Peyer's patch (tissue), 4 donors: ENCODE measurements at places on chromosomes 2 and 18.

DNA sequence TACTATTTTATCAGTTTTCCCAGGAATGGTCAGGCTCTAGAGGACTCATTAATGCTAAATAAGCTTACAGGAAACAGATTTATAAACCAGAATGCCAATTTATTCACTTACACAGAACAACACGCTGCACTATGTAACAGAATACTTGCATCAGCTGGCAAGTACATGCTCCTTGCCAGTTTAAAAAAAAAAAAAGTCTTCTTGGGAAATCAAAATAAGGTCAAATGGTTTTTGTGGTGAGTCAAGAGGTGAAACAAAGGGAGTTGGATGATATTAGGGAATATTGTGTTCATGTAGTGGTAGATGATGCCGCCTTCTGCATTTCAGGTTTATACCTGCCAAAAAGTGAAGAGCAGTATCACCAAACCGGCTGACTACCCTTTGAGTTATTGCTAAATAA is 1322.1 kb upstream of the ZEB2 start:
- no peak for DNase-seq

GRCh38 chr2:189527812-189528592 is 52.6 kb downstream of the SLC40A1 start:
- no peak for DNase-seq

DNA sequence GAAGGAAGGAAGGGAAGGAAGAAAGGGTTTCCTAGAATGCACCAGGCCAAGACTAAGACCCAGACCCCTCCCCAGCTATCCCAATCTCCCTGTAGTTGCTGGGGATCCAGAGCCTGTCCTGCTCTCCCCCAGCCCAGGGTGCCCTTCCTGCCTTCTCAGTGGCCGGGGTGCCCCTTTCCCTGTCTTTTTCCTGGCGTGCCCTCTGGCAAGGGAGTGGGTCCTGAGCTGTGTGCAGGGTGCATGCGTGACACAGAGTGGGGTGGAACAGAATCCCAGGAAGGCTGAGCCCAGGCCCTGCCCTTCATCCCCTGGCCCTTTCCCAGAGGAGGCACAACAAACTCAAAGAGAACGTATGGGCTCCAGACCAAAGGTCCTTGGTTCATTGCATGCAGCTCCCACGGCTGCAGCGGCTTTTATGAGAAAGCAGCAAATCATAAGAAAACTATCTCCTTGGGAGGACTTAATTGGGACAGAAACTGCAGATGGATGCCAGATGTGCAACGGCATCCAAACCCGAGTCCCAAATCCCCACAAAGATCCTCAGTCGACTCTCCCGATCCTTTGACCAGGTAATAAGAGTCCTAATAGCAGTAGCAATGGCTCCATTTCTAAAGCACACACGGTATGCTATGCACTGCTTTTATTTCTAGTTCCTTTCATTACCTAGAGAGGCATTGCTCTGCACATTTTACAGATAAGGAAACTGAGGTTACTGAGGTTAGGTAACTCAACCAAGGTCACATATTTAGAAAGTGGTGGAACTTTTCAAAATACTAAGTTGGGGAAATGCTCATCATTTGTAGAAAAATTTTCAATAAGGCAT is 12.7 kb upstream of the ARID5A start:
- no peak for DNase-seq

DNA sequence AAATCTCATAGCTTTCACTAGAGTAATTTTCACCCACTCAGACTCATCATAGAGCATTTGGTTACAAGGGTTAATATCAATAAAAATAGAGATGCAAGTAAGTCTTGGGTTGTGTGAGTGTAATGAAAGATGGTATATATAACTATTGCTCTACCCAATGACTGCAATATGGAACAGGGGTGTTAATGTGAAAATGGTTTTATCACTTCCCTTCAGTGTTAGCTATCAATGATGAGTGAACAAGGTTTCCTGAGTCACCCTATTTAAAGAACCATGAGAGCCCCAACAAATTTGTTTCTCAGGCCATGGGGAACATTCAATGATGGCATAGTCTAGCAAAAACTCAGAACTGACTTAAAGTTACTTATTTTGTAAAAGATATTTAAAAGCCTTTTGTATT is 1133.6 kb upstream of the ZEB2 start:
- no peak for DNase-seq

- DNase-seq = no peak
Observed at GRCh38 chr2:18506883-18507509, 53.5 kb downstream of the RDH14 start.

- no peak for DNase-seq
Observed at GRCh38 chr18:8356001-8356400, 253.2 kb upstream of the RAB12 start.

DNA sequence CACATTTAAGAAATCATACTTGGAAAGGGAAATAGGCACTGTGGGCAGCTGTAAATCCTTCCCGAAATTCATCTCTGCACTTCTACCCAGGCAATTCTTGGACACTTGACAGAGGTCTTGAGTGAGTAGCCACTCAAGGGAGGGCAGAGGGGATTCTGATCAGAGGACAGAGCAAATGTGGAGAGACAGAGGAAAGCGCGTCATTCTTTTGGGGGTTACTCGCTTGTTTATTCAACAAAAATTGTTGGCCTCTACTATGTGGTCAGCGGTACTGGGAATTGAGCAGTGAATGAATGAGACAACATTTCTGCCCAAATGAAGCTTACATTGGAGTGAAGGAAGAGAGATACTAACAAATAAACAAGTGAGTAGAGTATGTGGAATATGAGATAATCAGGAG is 41.4 kb upstream of the YES1 start:
- DNase-seq = no peak

DNA sequence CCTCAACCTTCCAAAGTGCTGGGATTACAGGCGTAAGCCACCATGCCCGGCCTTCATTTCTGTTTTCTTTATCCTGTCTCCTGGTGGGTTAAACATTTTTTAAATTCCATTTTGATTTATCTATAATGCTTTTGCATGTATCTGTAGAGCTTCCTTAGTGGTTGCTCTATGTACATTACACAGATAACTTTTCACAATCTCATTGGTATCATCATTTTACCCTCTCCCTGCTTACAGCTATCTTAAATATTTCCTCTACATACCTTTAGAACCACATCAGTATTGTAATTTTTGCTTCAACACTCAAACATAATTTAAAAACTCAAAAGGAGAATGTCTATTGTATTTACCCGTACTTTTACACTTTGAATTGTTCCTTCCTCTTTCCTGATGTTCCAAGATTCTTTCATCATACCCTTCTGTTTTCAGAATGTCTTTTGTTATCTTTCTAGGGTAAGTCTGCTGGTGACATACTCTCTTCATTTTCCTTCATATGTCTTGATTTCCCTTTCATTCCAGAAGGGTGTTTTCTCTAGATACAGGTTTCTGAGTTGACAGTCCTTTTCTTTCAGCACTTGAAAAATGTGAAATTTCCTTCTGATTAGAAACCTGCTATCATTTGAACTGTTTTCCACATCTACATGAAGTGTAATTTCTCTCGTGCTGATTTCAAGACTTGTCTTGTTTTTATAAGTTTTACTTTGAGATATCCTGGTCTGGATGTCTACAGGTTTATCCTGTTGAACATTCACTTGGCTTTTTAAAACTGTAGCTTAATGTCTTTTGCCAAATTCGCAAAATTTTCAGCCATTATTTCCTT is 21.9 kb downstream of the PPP3R1 start:
- no peak for DNase-seq

DNA sequence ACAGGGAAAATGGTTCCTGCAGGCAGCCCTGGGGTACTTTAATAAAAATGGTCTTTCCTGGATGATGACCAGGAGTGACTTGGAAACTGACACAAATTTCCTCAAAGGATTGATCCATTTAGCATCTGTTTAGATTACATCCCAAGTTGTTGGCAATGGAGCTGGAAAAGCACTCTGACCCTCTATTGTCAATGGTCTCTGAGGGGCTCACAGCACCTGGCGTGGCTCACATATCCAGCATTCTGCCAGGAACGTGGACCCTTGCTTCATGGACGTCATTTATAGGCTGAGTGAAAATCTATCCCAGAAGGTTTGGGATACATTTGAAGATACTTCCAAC is 43.8 kb downstream of the SERTAD2 start:
- DNase-seq = peak; percentile 23

- DNase-seq = no peak
Observed at GRCh38 chr2:136448986-136449780, 316.2 kb upstream of the THSD7B start.

- DNase-seq = no peak
Observed at GRCh38 chr2:141554810-141555209, 576.0 kb downstream of the LRP1B start.

GRCh38 chr2:202005272-202005887 is 28.3 kb upstream of the FZD7 start:
- peak; percentile 23 for DNase-seq

DNA sequence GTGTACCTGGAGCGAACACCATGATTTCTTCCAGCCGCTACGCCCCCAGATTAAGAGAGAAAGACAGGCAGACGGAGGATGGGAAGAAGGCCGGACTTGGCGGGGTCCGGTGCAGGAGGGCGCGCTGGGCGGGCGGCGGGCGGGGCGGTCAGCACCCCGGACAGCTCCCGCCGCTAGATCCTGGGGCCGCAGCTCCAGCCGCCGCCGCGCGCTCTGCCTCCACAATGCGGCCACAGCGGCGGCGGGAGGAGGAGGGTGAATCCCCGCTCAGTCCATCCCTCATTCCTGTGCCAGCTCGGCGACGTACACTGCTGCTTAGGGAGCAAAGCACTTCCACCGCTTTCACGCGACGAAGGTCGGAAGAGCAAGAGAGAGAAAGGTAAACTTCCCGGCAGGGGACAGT is at the start of gene AKAIN1:
AKAIN1 (minus strand) TSS at position 226 of the 403 bp plus-strand sequence; CDS start at position 22, 204 bp downstream.
- DNase-seq = no peak

DNA sequence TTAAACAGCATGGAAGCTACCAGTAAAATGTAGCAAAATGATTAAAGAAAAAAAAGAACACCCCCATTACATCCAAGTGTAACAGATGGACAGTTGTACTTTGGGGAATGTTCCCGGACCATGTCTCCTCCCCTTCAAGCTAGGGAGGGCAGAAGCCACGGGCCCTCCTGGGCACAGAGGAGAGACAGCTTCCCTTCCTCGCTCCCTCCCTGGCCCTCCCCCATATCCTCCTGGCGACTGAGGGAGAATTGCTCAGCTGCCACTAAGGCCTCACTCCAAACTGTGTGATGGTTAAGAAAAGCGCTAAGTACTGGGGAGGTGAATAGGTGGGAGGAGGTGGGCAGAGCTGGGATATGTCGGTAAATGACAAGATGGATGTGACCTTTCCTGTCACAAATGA is 358.0 kb downstream of the HRH4 start:
- no peak for DNase-seq

DNA sequence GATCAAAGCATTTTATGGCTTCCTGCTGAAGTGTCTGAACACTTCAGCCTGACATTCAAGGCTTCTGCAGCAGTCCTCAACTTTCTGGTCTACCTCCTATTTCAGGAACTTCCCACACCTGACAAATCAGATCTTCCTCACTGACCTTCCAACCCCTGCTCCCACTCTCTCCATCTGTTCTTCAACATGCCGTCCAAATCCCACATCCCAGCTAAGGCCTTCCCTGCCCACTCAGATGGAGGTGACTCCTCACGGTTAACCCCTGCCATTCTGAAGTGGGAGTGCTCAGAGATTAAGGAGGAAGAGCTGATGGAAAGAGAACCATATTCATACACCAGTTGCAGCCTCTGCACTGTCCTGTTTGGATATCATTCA is 104.8 kb downstream of the POLR1A start:
- no peak for DNase-seq

DNA sequence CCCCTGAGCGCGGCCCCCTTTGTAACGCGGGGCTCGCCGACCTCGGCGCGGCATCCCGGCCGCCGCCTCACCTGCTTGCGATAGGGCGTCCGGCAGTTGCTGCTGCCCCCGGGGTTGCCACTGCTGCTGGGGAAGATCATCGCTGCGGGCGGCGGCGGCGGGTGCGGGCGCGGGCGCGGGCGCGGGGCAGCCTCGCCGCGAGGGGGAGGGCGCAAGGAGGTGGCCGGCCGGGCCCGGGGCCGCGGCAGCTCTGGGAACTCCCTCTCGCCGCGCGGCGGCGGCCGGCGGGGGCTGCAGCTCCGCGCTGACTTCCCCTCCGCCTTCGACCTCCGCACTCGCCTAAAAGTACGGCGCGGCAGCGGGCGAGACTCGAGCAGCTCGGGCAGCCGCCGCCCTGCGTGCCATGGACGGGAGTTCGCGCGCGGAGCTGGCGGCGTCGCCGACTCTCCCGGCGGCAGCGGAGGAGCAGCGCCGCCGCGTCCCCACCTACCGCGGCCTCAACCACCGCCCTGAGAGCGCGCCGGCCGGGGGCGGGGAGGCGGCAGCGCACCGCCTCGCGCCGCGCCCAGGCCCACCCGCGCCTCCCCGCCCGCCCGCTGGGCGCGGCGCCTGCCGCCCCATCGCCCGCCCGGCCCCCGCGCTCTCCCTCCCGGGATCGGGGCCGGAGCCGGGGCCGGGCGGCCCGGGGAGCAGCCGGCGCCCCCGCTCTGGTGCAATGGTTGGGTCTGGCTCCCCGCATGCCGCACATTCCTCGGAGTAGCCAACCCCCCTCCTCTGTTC is 86.0 kb downstream of the RBMS1 start:
- DNase-seq = peak; percentile 43

DNA sequence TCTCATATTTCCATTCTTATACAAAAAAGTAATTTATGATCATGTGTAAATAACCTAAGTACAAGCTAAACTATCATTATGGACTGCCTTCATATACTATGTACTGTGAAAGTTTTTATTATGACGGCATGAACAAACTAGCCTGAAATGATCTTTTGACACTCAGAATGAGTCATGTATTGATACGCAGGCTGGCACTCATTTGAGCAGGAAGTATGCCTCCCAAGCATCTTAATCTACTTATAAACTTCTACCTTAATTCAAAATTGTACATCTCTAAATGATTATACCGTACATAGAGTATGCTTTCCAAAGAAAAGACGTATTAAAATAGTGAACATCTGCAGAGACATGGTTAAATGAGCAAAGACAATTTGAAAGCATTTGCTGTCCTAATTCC is 207.1 kb upstream of the SPOPL start:
- no peak for DNase-seq

DNA sequence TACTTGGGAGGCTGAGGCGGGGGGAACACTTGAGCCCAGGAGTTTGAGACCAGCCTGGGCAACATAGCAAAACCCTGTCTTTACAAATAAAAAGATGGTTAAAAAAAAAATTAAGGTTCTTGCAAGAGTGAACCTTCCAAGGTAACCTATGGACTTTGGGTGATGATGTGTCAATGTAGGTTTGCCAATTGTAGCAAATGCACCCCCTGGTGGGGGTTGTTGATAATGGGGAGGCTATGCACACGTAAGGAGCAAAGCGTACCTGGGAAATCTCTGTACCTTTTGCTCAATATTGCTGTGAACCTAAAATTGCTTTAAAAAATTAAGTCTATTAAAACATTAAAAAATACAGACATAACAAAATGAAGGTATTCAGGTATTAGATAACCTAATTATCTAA is 70.4 kb downstream of the CWC22 start:
- peak; percentile 57 for DNase-seq

- DNase-seq = no peak
Observed at GRCh38 chr2:182593394-182593975, 122.6 kb upstream of the DNAJC10 start.

DNA sequence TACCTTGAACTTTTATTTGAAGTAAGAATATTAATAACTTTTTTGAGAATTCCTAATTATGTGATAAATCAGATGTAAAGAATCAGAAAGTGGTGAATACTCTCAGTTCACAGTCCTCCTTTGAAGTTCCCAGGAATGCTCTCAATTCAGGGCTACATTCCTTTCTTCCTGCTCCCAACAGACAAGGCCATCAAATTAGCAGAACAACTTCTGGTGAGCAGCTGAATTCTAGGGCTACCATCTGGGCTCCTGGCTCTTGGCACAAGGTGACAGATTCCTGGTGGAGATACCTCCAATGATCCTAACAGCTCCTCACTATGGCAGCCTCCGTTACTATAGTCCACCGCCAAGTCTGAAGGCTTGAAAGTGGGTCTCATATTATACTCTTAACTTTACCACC is 37.8 kb upstream of the OLA1 start:
- no peak for DNase-seq
